Small intestine (tissue), 16 donors: ENCODE measurements at places on chromosomes 2 and 18. TPM values are rescaled to one million over a fixed set of nuclear protein-coding genes. Genes with fewer than 3 reads are reported as not detected.

DNA sequence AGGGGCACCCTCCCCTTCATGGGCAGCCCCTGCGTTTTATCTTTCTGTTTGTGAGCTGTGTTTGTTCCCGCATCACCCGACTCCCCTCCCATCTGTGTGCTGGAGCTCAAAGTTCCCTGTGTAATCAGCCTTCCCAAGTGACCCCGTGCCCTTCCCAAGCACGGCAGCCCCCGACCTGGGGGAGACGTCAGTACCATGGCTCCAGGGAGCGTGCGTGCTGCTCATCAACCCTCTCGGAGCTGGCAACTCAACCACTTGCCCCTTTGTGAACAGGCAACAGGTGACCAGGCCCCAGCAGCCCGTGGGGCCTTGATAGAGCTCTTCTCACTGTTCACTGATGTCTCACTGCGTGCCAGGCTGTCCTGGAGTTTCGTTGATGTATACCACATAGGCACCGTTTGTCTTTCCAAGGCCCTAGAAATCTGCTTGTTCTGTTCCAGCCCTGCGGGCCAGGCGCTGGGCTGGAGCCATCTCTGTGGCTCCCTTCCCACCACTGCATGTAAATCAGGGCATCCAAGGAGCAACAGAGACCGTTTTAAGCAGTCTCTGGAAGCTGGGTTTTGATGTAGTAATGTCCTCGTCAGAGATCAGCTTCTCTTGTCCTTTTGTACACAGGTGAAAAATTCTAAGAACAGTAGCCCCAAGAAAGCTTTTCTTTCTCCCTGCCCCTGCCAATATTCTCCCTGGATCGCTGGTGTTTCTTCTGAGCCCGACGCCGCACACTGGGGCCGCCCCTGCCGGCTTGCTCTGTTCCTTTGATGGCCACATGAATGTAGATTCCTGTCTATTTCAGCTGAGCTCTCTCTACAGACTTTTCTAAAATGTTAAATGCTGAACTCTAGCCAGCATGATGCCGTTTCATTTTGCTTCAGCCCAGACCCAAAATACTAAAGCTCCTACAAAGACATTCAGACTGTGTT is 107.0 kb upstream of the PTPRM start:
- no peak for DNase-seq

- no peak for DNase-seq
Measured at GRCh38 chr2:43737097-43737854, 36.6 kb upstream of the DYNC2LI1 start.

DNA sequence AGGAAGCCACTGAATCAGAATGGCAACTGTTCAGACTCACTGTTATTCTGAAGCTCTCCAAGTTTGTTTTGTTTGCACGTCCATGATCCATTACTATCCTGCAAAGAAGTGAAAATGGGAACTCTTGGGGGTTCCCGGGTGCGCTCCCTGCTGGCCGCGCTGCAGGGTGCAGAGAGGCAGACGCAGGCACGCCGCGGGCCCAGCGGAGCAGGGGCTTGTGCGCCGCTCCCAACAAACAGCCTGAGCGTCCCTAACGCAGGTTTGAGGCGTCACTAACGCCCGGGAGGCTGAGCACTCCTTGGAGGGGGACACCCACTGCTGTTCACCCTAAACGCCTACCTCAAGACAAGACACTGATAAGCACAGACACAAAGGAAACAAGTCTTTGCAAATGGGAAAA is 14.3 kb upstream of the PIEZO2 start:
- peak; percentile 9 for DNase-seq

GRCh38 chr2:16816016-16816415 is 150.4 kb upstream of the CYRIA start:
- no peak for DNase-seq

DNA sequence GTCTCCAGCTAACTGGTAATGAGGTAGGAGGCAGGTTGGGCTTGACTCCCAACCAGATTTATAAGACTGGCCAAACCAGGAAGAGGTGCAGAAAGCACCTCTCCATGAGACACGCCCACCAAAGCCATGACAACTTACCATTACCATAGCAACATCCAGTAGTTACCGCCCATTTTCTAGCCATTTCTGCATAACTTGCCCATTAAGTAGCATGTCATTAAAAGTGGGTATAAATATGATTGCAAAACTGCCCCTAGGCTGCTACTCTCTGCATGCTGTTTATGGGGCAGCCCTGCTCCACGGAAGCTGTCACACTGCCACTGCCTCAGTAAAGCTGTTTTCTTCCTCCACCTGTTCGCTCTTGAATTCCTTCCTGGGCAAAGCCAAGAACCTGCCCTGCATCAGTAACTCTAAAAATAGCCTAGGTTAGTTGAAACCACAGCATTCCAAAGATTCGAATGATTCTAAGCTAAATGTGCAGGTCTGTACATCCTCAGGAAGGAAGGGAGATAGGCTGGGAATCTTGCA is 131.9 kb downstream of the ATL2 start:
- no peak for DNase-seq

DNA sequence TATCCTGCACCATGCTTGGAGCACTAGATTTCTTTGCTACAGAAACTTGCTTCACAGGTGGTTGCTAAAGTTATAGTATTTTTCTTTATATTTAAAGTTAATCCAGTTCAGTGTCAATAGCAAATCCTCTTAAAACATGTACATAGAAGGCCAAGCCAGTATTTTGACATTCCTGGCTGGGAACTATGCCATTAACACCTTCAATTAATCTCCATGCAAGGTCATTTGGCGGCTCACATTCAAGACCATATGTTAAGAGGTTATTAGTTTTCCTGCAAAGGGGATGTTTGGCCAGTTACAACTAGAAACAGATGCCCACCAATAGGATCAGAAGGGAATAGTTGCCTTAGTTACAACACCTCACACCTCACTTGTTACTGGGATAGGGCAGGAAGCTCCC is 261.3 kb upstream of the MEIS1 start:
- no peak for DNase-seq

DNA sequence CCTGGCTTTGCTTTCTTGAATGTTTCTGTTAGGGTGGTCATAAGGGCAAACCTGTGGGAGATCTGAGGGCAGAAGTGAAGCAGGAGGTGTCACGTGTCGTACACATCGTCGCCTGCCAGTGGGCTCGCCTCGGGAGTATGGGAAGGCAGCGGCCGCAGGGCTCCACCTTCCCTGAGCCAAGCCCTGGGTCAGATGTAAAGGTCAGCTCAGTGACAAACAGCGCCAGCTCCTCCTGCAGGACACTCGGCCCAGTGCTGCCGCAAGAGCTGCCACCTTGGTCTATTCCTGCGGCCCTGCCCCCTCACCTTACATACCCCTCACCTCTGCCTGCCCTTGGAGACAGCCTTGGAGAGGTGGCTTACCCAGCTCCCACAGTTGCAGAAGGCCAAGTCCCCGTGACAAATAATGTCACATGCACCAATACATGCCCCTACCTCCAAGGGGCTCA is 64.2 kb downstream of the PSMG2 start:
- DNase-seq, result no peak

Gene UNC80
- 0.40 TPM for polyA plus RNA-seq
